H54 (cell line): ENCODE measurements at places on chromosomes 3 and 15.
A peak's percentile ranks its signal among the peaks of the same experiment; 100 is the strongest.

DNA sequence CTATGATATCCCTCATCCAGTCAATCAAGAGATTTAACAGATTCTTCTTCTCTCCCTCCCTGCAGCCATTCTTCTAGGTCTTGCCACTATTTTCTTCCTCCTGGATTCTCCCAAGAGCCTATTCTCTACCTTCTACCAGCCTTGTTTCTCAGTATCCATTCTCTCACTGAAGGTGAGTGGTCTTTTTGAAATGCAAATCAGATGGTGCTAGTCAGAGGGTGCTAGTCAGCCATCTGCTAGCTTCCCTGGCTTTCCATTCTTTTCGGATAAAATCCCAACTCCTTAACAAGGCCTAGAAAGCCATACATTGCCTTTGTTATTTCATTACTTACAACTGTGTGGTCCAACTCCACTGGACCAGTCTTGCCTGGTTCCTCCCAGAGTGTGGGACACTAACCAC lies 734.3 kb upstream of the CFAP20DC start:
- no peak for DNase-seq

- DNase-seq, result no peak
Observed at GRCh38 chr15:61479613-61480012, 250.5 kb upstream of the RORA start.

- DNase-seq, result peak; percentile 42
Observed at GRCh38 chr3:125381743-125382142, 6.6 kb upstream of the ZNF148 start.

- no peak for DNase-seq
Observed at GRCh38 chr3:37240170-37240945, 66.0 kb upstream of the LRRFIP2 start.

DNA sequence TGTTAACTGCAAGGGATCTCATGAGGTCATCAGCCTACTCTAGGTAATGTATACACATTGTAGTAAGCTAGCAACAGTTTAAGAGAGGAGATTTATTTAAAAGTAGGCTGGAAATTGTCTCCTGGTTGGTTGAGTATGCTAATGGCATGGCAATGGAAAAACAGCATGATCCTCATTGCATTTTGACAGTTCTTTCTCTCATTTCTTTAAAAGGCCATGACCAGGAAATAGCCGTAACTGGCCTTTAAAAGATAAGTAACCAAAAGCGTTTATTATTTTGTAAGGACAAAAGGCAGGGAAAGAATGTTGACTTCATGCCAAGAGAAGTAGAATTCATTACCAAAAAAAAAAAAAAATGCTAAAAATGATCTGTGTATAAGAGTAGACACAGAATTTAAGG lies 310.3 kb downstream of the FGF12 start:
- no peak for DNase-seq

DNA sequence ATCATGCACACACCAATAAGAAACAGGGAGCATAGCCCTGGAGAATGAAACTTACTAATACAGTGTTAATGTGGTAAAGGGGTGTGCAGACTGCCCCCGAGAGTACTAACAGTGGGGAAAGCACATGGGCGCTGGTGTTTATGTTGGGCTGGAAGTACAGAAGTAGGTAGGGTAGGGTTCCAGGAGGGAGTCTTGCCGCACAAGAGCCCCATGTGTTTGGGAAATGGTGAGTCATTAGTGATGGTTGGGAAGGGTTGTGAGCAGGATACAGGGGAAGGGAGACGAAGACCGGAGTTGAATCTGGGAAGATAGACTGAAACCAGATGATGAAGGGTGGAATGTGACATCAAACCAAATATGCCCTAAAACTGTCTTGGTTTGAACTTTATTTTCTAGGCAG lies 117.1 kb downstream of the THSD4 start:
- DNase-seq, result no peak

DNA sequence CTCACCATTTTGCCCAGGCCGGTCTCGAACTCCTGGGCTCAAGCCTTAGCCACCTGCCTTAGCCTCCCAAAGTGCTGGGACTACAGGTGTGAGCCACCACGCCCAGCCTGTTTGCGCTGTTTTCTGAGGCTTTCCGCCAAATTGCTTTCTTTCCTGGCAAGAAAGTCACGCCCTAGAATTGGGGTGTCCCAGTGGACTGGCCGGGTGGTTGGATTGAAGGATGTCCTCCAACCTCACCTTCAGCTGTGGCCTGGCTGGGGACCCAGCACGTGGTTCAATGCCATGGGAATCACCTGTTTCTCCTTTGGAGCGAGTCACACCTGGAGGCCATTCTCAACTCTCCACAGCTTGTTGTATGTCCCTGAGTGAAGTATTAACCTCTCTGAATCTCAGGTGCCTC lies 5.8 kb upstream of the ANKDD1A start:
- DNase-seq, result no peak

DNA sequence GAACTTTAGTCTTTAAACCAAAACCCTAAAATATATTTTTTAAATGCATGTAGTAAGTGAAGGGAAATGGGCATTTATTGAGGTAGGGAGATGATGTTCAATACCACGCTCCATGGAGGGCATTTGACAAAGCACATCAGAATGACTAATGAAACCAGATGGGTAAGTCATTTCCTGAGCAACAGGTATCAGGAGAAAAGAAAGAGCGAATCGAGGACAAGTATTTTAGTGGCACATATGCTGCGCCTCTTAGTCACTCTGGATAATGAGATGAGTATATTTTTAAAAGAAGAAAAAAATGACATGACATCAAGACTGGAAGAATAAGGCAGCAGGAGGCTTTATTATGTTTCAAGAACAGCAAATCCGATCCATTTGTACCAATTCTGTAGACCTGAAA lies 129.0 kb upstream of the ARHGEF3 start:
- peak; percentile 34 for DNase-seq

DNA sequence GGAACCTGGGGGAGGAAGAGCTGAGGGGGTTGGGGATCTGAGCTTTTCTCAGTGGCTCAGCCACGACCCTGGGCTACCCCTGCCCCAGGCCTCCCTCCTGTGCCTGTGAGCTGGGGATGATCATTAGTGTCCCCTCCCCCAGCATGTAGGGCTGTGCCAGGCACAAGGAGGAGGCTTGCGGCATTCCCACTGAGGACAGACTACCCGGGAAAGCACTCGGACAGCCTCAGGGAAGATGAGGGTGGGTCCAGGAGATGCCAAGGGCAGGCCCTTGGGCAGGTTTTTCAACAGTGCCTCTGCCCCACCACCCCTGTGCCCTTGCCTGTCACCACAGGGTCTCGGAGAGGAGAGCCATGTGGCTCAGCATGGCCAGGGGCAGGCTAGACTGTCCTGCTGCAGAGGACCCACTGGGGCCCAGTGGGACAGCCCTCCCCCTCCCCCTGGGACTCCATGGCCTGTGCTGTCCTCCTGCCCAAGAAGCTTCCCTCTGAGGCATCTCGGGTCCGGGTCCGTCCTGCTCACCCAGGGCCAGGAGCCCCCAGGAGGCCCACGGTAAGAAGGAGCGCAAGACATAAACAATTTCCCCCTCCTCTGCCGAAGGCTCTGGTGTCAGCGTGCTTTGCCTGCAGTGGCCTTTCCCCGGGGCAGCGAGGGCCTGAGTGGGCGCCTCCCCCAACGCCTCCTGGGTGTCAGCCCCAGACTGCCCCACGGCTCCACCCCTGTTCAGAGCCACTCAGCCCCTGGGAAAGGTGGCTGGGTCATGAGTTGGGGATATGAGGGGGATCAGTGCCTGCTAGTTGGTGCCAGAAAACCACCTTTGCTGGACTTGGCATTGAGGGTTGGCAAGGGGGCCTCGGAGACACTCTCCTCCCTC lies 192.5 kb downstream of the GOLGA6L6 start:
- DNase-seq, result no peak

- no peak for DNase-seq
Observed at GRCh38 chr3:192186498-192186897, 540.8 kb downstream of the FGF12 start.

- no peak for DNase-seq
Observed at GRCh38 chr3:108073764-108074431, 16.9 kb downstream of the CD47 start.

DNA sequence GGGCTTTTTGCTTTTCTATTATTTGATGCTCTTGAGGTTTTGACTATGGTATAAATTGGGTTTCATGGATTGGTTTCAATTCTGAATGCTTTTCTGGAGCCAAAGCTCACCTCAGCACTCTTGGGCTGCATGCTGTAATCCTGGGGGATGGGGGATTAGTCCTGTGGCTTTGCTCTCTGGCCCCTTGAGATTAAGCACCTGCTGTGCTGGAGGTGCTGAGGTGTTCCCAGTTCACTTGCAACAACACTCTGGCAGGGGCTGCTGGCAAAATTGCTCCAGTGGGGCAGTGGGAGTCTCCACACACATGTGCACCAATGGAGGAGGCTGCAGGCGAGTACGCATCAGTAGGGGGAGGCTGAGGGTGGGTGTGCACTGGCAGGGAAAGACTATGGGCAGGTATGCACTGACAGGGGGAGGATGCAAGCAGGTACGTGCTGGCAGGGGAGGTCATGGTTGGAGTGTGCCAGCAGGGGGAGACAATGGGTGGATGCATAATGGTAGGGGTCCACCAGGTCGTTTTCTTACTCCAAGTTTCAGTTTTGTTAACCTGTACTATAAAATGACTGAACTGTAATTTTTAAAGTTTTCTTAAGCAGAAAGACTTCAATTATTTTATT lies 489.2 kb downstream of the FGF12 start:
- no peak for DNase-seq

GRCh38 chr3:114745322-114746240 lies 401.5 kb downstream of the ZBTB20 start:
- DNase-seq, result peak; percentile 20

DNA sequence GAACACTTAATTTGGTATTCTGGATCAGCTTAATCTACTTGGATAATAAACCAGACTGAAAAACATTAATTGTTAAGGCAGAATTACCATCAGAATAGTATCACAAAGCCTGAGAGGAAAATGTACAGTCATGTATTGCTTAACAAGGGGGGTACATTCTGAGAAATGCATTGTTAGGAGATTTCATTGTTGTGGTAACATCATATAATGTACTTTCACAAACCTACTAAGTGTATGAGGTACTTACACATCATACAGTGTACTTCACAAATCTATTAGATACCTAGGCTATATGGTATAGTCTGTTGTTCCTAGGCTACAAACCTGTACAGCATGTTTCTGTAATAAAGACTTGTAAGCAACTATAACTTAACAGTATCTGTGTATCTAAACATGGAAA lies 68.2 kb downstream of the NBEAL2 start:
- DNase-seq, result no peak

DNA sequence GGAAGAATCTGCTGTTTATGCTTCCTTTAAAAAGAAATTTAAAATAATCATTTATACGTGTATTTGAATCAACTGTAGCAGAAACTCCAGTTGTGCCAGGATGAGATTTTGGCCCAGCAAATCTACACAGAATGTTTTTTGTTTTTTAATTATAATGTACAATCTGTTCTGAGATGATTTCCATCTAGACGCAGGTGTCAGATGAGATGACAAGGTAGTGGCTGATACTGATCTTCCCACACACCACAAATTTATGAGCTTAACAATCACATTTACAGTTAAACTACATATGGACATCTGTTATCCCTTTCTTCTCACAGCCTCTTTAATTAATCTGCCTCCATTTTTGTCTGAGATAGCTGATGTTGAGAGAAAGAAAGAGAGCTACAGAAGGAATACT lies 23.6 kb downstream of the DCLK3 start:
- no peak for DNase-seq

DNA sequence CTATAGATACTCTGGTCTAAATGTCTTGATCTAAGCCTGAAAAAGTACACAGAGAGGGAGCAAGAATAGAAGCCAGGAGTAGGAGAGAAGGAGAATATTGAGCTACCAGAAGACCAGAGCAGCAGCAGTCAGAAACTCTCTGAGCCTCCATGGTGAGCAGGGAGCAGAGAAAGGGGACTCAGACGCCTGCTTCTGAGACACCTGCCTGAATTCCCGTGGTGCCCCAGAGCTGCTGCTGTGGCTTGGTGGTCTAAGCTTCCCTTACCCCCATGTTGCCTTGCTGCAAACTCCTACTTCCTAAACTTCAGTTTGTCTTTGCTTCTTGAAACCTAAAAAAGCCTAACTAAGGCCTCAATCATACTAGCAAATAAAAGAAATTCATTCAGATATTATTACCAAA lies 94.9 kb upstream of the STRIT1 start:
- no peak for DNase-seq

DNA sequence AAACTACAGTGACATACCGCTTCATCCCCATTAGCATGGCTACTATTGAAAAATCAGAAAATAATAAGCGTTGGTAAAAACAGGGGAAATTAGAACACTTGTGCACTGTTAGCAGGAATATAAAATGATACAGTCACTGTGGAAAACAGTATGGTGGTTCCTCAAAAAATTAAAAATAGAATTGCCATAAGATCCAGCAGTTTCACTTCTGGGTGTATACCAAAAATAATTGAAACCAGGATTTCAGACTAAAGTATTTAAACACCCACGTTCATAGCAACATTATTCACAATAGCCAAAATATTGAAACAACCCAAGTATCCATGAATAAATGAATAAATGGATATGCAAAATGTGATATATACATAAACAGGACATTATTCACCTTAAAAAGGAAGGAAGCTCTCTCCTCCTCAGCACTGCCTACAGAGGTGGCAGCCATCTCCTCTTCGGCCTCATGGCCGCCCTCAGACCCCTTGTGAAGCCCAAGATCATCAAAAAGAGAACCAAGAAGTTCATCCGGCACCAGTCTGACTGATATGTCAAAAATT lies 34.1 kb downstream of the NGLY1 start:
- DNase-seq, result no peak

GRCh38 chr15:29089731-29090616 lies 179.6 kb downstream of the NSMCE3 start:
- DNase-seq, result no peak
